ENCODE measurements at places on chromosomes 7 and 10.

GRCh38 chr10:60513281-60513680, 123.6 kb upstream of the ANK3 start:
- no peak for DNase-seq

GRCh38 chr7:99267481-99267840, 5.2 kb upstream of the MYH16 start:
- DNase-seq, result peak; percentile 94

- DNase-seq, result peak; percentile 15
These were observed 33.6 kb upstream of the XRCC2 start for GRCh38 chr7:152709287-152710152.

DNA sequence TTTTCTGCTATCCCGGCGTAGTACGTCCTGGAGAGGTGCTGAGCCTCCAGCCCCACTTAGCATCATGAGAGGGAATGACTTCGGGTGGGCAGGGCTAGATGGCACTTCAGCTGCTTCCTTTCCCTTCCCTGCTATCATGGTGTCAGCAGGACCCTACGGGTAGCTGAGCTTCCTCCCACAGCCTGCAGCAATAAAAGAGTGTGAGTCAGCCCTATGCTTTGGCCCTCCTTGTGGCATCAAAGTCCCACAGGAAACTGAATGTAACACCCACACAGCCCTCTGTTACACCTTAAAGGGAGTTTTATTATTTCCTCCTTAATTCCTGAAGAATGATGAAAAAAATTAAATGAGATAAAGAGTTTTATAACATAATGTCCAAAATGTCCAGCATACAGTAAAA, 458.1 kb downstream of the RPS24 start:
- no peak for DNase-seq

GRCh38 chr10:120517196-120517595, 60.2 kb downstream of the PLPP4 start:
- DNase-seq, result no peak

DNA sequence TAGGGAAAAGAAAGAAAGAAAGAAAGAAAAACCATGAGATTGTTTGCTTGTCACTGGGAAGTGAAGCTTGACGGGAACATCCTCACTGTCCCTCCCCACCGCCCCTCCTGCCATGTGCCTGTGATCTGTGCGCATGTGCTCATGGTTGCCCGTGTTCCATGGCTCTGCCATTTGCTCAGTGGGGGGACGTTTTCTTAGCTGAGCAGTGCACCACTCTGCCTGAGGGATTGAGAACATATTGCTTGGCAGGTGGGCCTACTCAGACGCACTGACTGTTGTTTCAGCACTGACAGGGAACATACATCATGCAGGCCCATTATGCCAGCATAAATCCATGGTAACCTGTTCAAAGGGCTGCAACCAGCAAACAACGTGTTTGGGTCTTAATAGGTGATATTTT, 747.9 kb upstream of the GALNT17 start:
- DNase-seq, result no peak

GRCh38 chr10:92595505-92595904, 2.6 kb downstream of the KIF11 start:
- no peak for DNase-seq

GRCh38 chr7:37833107-37833817, 15.1 kb upstream of the NME8 start:
- DNase-seq, result peak; percentile 6

GRCh38 chr10:77819210-77820112, 107.1 kb downstream of the DLG5 start:
- DNase-seq, result no peak

DNA sequence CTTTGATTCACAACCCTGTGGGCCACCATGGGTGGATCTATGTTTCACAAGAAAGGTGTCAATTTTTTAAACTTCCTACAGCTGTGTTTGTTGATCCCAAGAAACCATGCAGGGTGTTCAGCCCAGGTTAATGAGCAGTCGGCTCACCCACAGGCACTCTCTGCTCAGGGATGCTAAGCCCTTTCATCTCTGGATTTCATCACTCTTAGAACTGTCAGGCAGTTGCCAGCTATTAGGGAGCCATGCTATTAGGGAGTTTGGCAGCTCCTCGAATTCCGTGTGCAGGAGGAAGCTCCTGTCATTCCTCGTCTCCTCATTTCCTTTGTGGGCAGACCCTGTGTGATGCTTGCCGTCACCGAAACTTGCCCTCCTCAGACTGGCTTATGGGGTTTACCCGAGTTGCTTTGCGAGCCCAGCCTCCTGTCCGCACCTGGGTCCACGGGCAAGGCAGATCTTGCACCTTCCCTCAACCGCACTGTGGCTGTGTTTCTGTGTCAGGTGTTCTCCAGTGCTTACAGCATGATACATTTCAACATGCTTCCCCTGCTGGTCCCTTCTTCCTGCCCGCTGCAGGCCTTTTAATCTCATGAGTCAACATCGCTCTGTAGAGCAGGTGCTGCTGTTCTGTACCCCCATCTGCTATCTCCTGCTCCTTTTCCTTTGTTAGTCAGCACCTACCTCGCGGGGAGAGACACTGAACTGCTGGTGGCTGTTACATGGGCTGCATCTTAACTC, 509.8 kb downstream of the SUGCT start:
- no peak for DNase-seq

DNA sequence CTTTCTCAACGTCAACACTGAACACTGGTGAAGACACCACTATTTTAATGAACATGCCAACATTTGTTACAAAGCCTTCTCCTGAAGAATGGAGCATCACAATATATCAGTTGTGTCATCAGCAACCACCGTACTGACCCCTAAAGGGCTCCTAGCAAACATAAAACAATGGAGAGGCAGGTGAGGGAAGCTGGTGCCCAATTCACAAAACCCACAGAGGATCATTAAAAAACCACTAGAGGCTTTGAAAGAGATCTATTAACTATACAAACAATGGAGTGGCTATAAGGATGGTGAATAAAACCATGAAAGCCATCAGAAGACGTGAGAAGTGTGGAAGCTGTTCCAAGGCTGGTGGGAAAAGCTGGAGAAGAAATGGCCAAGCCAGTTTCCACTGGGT, 150.8 kb downstream of the FAM107B start:
- DNase-seq, result no peak
